Thoracic aorta (tissue), 2 donors: ENCODE measurements at places on chromosomes 16 and 17.

DNA sequence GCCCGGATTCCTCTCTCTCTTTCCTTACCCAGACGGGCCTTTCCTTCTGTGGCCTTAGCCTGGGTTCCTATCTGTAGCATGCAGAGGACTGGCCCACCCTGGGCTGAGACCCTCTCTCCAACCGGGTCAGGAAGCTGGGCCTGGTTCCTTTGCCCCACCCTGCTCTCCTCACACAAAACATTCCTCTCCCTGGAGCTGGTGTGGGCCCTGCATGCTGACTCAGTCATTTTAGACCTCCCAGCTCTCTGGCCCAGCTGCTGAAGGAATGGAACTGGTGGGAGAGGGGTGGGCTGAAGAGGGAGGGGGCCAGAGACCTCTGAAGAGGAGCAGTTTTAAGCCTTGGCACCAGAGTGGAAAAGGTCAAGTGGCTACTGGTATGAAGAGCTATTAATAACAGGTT, 957 bp downstream of the MYL4 start:
- DNase-seq, result no peak

- no peak for DNase-seq
Measured at GRCh38 chr17:7496470-7497183, 12.5 kb downstream of the POLR2A start.

GRCh38 chr17:2719861-2720260, 8.3 kb upstream of the CLUH start:
- no peak for DNase-seq

GRCh38 chr17:35747540-35748017, 5.5 kb downstream of the GAS2L2 start:
- peak; percentile 43 for DNase-seq

DNA sequence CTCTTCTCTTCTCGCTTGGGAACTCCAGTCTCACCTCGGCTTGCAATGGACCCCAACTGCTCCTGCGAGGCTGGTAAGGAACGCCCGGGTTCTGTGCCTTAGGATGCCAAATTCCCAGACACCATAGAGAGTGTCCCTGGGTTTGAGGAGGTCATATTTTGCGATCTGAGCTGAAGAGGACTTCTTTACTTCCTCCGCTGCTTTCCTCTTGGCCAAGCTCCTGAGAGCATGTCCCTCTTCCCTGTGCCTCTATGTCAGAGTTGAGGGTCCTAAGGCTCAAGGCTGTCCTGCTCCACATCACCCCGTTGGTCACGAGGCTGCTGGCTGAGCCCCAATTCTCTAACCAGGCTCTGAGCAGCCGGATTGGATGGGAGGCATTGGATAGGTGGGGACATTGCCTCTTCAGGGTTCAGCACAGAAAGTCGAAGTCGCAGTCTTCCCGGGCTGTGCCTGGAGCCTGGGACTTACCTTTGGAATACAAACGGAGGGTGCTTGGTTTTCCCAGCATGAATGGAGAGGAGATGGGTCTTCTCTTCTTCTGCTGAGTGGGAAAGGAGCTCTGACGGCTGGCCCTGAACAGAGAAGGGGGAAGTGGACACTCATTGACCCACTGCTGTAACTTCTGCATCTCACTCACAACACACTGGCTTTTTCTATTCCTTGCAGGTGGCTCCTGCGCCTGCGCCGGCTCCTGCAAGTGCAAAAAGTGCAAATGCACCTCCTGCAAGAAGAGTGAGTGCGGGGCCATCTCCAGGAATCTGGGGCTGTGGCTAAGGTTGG, 416 bp downstream of the MT1H start:
- DNase-seq, result no peak

GRCh38 chr16:47858333-47858982, 297.3 kb downstream of the ABCC12 start:
- DNase-seq, result no peak

DNA sequence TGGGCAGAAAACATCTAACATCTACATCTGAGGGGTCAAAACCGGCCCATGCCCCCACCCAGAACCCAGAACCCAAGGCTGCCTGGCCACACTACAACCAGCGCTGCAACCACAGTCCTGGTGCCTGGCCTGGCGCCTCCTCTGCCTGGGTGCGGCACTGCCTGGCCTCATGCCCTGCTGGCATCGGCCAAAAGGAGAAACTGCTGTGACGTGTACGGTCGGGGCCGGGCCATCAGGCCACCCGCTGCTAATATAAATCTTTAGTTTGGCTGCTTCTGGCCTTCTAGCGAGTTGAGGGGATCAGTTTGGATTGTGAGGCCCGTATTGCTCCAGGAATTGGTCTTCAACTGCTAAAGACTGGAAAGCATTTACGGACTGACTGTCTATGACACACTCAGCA, 22.8 kb downstream of the TMEM204 start:
- DNase-seq, result no peak

- DNase-seq, result no peak
Measured at GRCh38 chr17:74857191-74857590, 2.5 kb downstream of the GRIN2C start.

DNA sequence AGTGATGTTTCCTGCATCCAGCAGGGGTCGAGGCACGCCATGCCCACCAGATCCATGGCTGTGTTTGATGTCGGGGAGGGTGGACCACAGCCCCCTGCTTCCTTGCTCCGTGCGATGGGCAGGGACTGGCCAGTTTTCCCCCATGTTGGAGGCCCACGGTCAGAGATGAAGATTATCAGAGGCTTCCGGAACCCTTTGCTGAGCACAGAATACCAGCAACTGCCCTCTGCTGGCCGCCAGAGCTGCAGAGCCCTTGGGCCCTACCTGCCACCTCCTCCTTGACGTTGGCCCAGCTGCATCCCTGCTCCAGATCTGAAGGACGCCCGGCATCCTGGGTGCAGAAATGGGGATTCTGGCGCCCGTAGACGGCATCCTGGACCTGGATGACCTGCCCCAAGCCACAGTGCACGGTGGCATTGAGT, 23.7 kb upstream of the BCO1 start:
- no peak for DNase-seq

GRCh38 chr16:22782314-22782713, 31.6 kb upstream of the HS3ST2 start:
- DNase-seq, result no peak

DNA sequence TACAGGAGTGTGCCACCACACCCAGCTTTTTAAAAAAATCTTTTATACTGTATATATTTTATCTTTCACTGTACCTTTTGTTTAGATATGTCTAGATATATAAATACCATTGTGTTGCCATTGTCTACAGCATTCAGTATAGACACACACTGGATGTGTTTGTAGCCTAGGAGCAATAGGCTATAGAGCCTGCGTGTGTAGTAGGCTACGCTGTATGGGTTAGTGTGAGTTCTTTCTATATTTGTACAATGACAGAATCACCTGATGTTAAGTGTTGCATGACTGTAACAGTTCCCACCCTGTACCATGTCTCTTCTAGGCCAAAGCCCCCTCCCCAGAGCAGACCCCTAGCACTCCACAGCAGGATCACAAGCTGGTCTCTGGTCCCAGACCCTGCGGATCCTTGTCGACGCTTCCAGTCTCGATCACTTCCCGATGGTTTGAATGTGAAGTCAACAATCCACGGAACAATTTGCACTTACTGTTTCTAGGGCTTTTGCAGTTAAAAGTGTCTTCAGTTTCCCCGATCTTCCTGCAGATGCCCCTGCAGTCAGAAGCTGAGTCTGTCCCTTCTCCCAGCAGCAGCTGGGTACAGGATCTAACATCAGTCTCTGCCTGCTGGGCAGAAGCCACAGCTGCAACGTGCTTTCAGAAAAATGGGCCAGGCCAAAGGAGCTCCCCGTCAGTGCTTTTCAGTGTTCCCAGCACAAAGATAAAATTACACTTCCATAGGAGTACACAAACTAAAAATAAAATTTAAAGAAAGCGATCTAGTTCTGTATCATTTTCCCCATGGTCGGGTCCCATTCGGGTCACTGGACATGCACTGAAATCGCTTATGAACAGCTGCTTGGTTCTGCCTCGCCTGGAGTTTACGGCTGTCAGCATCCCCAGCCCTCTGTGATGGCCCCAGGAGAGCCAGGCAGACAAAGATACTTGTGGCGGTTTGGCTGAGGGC, 35.4 kb downstream of the ADAM11 start:
- no peak for DNase-seq

DNA sequence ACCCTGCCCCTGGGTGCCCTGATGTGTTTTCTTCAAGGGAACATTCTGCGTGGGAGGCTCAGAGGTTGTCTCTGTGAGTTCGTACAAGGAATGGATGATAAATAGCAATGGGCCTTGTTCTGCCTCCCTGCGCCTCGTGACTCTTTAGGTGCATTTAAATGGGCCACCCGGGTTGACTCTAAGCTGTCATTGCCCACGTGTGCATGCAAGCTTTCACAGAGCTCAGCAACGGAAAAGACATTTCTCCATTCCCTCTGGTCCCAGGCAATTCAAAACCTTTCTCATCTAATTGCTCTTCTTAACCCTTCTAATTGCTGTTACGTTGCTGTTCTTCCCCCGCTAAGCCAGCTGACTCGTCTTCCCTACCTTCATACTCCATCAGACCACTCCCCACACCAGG, 71.5 kb upstream of the SDK2 start:
- DNase-seq, result no peak

GRCh38 chr16:30091474-30092372, at the start of gene TBX6:
TBX6 (minus strand) TSS chr16:30091924; CDS start chr16:30091193, 731 bp downstream.
- peak; percentile 68 for DNase-seq

- no peak for DNase-seq
Measured at GRCh38 chr16:89118361-89119165, 24.9 kb downstream of the ACSF3 start.

- DNase-seq, result no peak
Measured at GRCh38 chr16:85387171-85387507, 226.0 kb upstream of the GSE1 start.

GRCh38 chr16:1615761-1616160, 3.6 kb downstream of the CRAMP1 start:
- no peak for DNase-seq

GRCh38 chr17:51585514-51586104, 325.3 kb downstream of the UTP18 start:
- no peak for DNase-seq

DNA sequence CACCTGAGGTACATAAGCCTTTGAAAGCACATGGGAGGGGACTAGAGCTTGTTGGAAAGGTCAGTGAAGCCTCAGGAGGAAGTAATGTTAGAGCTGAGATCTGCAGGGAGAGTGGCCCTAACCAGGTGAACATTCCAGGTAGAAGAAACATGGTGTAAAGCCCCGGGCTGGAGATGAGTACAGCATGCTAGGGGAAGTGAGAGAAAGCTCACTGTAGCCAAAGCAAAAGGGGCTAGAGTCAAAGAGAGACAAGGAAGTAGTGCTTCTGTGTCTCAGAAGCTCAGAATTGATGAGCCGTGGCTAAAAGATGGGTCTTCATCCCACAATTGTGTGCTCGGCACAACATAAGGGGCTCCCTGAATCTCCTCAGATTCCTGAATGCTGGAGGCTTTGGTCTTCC, 481.8 kb downstream of the XYLT1 start:
- DNase-seq, result no peak

DNA sequence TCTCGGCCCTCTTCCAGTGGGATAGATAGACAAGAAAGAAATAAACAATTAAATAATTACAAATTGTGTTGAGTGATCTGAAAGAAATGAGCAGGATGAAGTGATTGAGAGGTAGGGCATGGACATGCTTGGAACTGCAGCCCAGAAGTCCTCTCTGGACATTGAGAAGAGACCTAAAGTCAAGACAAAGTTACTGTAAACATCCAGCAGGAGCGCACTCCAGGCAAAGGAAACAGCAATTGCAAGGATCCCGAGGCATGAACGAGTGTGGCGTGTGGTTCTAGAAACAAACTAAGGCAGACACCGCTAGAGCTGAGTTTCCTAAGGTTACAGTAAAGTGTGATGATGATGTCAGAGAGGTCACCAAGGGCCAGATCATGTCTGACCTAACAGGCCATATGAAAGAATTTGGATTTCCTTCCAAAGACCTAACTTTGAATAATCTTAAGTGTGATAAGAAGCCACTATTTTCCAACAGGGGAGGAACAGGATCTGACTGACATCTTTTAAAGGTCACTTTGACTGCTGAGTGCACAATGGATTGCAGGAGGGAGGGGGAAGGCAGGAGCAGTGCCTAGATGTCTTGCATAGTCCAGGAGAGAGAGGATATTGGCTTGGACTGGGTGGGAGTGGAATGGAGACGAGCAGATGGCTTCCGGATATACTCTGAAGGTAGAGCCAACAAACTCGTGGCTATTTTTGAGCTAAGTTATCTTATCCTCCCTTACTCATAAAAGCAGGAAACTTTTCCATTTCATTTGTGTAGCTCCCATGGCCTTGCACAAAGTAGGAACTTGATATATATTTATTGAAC, 19.0 kb downstream of the ABCC12 start:
- DNase-seq, result no peak

GRCh38 chr16:5205361-5206040, 107.9 kb upstream of the EEF2KMT start:
- DNase-seq, result no peak

GRCh38 chr17:32488177-32488542, 1.4 kb downstream of the CDK5R1 start:
- no peak for DNase-seq

- DNase-seq, result no peak
Measured at GRCh38 chr16:49740256-49740655, 115.7 kb downstream of the ZNF423 start.

- peak; percentile 51 for DNase-seq
Measured at GRCh38 chr16:65070831-65071432, 50.9 kb downstream of the CDH11 start.

DNA sequence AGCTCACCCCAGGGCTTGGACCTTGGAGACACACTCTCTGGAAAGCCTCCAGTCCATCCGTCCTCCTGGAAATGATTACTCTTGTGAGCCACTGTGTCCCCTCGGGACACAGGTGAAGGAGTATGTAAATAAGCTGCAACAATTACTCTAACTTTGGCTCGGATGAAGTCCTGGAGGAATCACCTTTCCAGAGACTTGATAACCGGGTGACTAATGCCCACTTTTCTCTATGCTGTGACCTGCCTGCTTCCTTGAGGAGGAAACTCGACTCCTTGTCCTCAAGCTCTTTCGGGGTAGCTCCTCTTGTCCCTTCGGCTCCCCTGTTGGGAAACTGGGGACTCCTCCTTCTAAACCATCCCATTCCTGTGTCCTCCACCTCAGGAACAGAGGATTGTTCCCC, at the start of gene OR1A1:
Gene OR1A1 (plus strand): TSS at position 301 of the 400 bp plus-strand sequence. CDS start 7,954 bp downstream, outside the sequence.
- DNase-seq, result no peak

GRCh38 chr16:86635176-86635876, 57.0 kb downstream of the FOXL1 start:
- DNase-seq, result peak; percentile 43

DNA sequence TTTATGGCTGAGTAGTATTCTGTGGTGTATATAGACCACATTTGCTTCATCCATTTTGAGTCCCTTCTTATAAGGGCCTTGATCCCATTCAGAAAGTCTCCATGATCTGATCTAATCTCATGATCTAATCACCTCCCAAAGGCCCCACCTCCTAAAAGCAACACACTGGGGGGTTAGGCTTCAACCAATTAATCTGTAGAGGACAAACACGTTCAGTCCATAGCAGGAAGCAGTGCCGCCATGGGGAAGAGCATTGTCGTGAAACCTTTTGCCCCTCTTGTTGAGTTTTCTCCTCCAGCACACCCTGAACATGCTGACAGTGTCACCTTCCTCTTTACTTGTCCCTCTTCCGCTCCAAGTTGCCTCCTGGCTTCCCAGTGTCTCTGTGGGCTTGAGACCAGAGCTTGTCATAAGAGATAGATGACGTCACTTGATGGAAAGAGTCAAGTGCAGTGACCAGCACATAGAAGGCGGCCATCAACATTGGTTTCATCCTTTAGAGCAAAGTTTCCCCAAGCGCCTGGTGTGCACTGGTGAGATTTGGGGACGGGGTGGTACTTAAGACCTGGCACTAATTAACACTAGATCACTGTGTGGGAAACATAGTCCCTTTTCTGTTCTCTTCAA, 74.1 kb downstream of the PRKCB start:
- no peak for DNase-seq
